RKO (cell line): ENCODE measurements at places on chromosomes 7 and 10.
A peak's percentile ranks its signal among the peaks of the same experiment; 100 is the strongest.

DNA sequence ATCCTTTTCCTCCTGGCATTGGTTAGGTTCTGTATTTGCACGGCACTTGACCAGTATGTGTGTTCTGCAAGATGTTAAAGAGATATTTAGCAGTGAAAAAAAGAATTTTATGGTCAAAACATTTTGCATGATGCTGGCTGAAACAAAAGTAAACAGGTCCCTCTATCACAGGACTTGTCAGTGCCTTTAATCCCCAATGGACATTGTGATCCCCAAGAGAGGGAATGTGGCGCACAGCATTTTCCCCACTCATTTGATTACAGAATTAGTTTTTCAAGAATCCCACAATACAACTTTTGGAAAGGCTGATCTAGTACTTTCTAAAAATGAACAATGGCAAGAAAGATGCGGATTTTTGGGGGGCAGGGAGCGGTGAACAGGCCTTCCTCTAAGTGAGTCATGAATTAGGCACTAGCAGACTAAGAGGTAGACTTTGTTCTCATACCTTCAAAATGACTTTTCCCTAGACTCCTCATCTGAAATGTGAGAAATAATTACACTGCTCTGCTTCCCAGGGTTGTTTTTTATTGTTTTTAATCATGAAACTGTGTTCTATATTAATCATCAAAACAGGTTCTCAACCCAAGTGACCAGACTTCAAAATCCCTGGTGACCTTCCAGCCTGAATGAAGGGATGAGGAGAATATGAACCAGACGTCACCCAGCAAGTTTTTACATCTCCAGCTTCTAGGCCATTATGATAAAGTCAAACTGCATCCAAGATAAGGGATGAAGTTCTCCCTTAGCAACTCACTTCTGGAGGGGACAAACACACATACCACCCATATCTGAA, 8.6 kb downstream of the FBXW4 start:
- DNase-seq = no peak

GRCh38 chr7:32036557-32036956, 33.6 kb downstream of the PDE1C start:
- no peak for DNase-seq

GRCh38 chr7:4200546-4201094, 481.5 kb upstream of the FOXK1 start:
- no peak for DNase-seq

GRCh38 chr10:4647109-4647785, 178.8 kb upstream of the AKR1E2 start:
- DNase-seq = no peak

DNA sequence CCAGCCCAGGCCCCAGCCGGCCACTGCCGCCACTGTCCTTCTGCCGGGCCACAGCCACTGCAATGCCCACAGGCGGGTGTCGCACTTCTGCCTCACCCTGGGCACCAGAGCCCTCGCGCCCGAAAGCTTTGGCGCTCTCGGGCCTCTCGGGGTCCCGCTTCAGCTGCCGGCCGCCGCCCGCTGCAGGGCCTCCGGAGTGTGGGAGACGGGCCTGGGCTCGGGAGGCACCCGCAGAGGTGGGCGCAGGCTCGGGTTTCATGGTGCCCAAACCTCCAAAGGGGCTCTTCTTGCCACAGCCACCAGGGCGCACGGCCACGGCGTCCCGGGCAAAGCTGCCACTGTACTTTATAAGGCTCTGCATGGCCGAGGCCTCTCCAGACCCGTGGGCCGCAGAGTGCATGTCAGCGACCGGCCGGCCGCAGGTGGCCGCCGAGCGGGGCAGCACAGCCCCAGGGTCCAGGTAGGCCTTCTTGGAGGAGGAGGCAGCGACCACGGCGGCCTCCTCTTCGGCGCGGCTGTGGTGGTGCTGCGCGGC, 35.9 kb downstream of the TNRC18 start:
- no peak for DNase-seq

DNA sequence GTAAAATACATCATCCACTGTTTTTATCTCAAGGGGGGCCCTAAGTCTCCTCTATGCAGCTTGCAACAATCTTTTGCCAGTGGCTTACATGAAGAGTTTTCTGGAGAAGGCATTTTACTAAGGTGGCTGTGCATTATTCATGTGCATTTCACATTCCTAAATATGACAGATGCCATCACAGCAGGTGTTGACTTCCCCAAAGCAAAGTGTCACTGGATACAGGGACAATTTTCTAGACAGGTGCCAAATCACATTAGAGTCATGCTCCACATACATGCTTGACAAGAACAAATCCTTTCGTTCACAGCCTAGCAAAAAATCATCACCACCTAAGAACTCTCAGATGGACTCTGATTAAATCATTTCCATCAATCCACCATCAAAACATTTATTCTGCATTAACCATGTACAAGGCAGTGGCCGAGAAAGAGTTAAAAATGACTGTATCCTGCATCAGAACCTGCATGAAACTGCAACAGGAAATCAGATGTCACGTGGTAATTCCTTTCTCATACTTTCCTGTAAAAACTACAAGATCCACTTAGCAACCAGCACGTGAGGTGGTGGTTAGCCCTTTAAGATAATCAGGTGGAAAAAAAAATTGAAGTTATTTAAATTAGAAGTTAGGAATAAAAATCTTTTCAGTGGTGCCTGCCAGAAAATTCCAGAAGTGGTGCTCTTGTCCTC, 88.2 kb upstream of the AFAP1L2 start:
- DNase-seq = peak; percentile 31
